Stimulated activated CD4-positive, alpha-beta T cell treated with anti-CD3 and anti-CD28 coated beads, Interleukin-1b, Interleukin-23, amount 100 ng/mL, for 24 hours (primary cell): ENCODE measurements at places on chromosomes 4 and X.

GRCh38 chrX:100449696-100450608 lies 39.9 kb upstream of the PCDH19 start:
- no peak for DNase-seq

GRCh38 chr4:15677507-15677988 lies 4.1 kb upstream of the FAM200B start:
- no peak for DNase-seq

GRCh38 chr4:102715057-102715456 lies 45.7 kb downstream of the MANBA start:
- DNase-seq: no peak

DNA sequence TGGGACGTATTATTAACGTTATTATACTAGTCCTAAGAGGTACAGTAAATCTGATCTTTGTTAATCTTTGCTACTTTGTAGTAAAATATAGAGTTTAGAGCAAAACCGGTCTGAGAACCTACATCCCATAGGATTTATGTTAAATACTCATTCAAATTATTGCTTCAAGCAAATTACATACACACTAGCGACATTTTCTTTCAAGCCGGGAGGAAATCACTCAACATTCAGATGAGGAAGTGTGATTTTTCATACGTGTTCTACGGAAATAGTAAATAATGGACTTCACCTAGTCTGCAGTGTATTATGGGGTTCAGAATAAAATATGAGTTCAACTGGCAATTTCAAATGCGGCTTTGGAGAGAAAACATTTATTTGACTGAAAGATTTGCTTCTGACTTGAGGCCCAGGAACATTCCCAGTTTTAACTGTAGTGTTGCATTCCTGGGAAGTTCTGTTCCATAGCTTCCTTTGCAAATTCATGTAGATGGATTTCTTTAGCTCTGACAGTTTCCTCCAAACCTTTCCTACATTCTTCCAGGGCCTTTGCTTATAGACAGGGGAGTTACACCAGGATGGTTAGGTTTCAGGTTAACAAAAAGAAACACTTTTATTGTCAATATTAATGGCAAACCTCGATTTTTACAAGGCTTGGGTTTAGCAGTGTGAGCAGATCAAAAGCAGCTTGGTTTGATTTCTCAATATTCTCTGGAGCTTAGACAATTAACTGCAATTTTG lies 5.3 kb upstream of the HAND2 start:
- DNase-seq: no peak

DNA sequence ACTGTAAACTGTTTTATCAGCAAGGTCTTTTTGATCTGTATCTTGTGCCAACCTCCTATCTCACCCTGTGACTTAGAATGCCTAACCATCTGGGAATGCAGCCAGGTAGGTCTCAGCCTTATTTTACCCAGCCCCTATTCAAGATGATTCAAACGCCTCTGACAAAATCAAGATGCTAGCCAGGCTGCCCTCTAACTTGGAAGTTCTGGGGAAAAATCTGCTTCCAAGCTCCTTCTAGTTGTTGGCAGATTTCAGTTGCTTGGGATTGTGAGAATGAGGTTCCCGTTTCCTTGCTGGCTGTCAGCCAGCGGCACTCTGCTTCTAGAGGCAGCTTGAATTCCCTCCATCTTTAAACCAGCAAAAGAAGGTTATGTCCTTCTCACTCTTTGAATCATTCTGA lies 34.7 kb downstream of the LUZP4 start:
- DNase-seq: no peak

DNA sequence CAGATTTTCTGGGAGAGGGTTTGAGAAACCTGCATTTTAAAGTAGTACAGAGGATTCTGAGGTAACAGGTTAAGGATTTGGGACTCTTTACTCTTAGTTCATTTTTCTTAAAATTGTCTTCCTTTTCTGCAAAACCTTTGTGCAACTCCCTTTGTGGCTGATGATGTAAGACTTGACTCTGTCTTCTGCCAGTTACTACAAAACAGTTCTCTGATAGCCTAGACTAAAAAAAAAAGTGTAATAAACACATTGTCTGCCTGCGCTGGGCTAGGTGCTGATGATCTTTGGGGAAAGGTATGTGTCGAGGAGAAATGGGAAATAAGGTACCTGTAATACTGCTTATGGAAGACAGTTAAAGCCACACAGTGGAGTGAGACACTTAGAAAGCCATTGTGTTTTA lies 28.7 kb downstream of the IL13RA1 start:
- no peak for DNase-seq

GRCh38 chr4:61024610-61025009 lies 175.5 kb upstream of the ADGRL3 start:
- no peak for DNase-seq

GRCh38 chrX:9249051-9249846 lies 215.3 kb upstream of the FAM9B start:
- no peak for DNase-seq

DNA sequence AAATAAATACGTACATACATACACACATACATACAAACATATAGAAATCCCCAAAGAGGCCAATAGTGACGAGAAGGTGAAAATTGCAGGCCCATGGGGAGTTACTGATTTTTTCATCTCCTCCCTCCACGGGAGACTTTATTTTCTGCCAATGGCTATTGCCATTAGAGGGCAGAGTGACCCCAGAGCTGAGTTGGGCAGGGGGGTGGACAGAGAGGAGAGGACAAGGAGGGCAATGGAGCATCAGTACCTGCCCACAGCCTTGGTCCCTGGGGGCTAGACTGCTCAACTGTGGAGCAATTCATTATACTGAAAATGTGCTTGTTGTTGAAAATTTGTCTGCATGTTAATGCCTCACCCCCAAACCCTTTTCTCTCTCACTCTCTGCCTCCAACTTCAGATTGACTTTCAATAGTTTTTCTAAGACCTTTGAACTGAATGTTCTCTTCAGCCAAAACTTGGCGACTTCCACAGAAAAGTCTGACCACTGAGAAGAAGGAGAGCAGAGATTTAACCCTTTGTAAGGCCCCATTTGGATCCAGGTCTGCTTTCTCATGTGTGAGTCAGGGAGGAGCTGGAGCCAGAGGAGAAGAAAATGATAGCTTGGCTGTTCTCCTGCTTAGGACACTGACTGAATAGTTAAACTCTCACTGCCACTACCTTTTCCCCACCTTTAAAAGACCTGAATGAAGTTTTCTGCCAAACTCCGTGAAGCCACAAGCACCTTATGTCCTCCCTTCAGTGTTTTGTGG lies 180.7 kb downstream of the AR start:
- DNase-seq: no peak

DNA sequence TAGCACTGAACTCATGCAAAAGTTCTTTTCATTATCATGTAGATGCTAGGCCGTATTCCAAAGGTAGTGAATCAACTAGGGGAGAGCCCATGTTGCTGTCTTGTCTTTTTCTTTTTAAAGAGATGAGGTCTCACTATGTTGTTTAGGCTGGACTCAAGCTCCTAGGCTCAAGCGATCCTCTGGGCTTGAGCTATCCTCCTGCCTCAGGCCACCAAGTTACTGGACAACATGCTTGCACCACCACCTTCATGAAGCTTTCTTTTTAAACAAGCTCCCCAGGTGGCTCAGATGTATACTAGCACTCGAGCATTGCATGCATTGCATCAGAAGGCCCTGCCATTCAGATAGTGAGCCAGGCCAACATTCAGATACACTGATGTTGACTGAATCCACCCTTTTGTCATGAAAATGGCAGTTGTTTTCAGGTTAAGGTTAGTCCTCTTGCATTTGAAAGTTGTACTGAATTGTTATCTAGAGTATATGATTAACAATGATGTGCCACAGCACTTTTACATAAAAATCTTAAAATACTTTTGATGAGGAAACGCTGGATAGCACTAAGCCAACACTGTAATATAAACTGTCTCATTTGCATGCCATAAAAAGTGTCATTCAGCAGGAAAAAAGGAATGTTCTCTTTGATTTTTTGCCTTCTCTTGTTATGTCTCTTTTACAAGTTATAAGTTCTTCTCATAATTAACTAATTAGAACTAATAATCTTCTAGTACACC lies 76.7 kb downstream of the FNIP2 start:
- no peak for DNase-seq

DNA sequence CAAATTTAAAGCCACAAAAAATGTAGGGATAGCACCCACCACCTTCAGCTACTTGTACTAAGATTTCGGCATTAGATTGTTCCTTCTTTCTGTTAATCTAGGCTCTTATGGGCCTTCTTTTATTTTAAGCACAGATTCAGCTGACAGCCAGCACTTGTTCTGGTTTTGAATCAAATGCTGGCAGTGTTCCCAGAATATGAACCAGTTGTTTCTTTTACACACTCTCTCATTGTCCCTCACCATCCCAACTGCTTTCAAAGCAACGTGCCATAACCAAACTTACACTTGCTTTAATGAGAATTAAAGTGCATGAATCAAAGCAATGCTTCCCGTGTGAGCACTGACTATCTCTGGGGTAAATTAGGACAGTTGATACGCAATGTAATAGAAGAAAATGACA lies 744.5 kb upstream of the FAM241A start:
- no peak for DNase-seq

DNA sequence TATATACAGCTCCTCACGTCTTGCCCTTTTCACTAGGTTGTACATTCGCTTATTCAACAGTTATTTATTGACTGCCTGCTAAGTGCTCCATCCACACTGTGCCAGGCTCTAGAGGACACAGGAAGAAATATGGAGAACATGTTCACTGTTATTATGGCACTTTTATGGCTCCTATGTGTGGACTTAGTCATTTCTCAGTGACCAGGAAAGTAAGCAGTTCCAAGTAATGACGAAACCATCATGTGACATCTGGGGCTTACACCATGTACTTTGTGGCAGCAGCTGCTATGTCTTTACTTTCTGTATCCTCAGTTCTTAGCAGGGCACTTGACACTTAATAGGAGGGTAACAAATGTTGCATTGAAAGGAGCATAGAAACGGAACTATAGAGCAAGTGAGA lies 278.0 kb downstream of the ANK2 start:
- no peak for DNase-seq

GRCh38 chr4:163781726-163782125 lies 287.2 kb downstream of the TMA16 start:
- DNase-seq: no peak

DNA sequence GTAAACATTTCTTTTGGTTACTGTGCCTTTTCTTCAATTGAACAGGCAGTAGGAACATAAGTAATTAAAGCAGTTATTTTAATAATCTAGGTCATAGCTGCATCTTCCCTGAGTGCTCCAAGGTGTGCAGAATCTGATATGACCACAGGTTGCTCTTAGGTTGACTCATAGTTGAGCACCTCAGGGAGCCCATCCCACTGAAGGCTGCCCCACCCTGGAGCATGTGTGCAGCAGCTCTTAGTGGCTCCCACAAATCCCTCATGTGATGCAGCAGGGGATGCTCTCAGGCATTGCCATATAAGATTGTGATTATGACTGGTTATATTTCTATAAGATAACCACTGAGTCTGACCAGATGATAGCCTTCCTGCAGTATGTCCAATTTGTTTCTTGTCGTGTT lies 72.3 kb downstream of the ZNF518B start:
- DNase-seq: no peak

- DNase-seq: no peak
Observed at GRCh38 chrX:102599951-102600579, 750 bp downstream of the ARMCX5 start.

GRCh38 chr4:26787461-26788340 lies 72.9 kb upstream of the STIM2 start:
- DNase-seq: peak; percentile 27

DNA sequence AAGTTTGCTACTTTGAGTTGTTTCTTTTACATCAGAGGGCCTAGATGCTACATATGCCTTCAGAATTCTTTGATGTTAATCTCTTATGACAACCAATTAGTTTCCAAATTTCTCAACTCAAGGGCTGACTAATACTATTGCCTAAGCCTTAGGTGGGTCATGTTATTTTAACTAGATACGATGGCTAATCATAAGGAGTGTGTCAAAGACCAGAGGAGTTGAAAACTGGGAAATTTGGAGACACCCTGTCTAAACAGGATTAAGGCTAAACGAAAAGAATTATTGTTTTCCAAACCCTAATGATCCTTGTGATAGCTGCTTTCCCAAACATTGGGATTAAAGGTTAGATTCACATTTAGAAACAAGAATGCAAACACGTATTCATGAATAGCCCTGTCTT lies 228.5 kb downstream of the PCDH7 start:
- DNase-seq: no peak
